ENCODE measurements at places on chromosomes 12 and 14.

DNA sequence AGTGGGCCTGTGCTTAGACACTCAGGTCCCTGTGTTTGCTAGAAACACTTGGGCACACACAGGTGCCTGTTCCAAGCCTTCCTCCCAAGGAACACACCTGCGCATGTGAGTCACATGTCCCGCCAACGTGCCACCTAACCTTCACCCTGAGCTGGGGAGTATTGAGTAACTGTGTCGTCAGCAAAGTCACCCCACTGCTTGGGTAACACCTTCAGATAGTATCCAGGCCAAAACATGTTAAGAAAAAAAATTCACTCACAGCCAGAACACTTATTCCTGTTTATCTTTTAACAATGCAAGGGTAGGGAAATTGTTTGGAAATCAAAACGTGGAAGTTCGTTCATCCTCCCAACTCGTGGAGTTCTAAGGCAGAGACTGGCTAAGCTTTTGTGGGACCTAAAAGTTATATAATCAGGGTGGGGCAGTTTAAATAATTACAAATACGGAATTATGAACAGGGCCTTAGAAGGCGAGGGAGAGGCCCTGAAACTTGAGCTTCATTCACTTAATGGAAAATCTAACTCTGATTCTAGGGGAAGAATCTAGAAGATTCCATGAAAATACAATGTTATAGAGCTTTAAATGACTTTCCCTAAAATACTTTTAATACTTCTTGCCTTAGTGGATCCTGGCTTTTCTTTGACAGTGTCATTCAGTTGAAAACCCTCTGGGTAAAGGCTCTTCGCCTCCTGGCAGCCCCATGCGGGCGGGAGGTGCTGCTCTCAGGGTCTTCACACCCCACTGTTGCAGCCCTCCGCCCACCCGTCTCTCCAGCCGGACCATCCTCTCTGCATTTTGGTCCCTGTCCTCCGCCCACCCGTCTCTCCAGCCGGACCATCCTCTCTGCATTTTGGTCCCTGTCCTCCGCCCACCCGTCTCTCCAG, 30.3 kb upstream of the ADIPOR2 start:
- peak; percentile 80 for DNase-seq

DNA sequence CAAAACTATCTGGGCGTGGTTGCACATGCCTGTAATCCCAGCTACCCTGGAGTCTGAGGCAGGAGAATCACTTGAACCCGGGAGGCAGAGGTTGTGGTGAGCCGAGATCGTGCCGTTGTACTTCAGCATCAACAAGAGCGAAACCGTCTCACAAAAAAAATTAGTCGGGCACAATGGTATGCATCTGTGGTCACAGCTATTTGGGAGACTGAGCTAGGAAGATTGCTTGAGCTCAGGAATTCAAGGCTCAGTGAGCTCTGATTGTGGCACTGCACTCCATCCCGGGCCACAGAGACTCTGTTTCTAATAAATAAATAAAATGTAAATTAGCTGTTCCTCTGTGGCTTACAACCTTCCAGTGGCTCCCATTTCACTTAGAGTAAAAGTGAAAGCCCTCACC, 28.0 kb downstream of the RCOR1 start:
- no peak for DNase-seq

DNA sequence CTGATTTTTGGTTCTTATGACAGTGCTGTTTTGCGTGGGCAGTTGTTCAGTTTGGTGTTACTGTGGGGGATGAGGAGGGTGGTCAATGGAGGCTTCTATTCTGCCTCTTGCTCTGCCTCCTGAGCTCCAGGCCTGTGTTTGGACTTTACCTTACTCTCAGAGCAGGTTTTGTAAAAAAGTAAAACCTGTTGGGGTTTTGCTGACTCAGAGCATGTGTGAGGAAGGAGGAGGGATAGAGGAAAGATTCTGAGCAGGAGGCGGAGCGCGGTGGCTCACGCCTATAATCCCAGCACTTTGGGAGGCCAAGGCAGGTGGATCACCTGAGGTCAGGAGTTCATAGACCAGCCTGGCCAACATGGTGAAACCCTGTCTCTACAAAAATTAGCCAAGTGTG, 6.7 kb downstream of the A2ML1 start:
- DNase-seq, result peak; percentile 20

GRCh38 chr14:23113431-23114119, 5.5 kb downstream of the CEBPE start:
- no peak for DNase-seq

DNA sequence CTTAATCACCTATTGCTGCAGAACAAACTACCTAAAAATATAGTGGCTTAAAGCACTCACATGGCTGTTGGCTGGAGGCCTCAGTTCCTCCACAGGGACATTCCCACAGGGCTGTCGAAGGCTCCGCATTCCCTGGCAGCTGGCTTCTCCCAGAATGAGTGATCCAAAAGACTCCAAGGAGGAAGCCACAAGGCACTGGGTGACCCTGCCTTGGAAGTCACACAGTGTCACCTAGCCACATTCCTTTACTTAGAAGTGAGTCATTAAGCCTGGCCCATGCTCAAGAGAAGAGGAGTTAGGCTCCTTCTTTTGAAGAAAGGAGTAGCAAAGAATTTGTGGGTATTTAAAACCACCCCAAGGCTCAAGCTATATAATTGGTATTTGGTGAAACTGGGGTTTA, 63.9 kb upstream of the MAP1LC3B2 start:
- peak; percentile 71 for DNase-seq

DNA sequence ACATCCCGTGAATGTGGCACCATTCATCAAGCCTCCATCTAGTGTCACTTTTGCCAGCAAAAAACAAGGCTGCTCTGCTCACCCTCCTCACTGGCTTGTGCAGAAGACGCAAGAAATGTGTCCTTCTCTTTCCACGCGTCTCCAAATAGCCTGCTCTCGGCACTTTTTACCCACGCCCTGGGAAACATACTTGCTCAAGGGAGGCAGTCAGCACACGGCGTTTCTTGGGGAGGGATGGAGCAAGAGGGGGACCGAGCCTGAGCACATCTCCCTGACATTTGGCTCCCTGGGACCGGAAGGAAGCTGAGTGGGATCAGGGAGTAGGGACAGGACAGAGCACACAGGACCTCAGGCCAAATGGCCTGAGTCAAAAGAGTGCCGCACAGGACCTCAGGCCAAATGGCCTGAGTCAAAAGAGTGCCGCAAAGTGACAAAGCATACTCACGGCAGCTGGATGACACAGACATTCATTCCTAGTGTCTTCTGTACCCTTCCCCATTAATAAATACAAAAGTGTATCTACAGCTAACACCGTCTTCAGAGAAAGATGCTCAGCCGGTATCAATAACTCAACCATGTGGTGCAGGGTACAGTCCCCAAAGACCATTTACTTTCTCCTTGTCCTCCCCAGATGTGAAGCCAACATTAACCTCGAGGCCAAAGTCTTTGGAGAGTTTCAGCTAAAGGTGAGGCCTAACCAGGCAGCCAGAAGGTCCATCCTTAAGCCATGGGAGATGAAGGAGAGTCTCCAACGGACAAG, 7.1 kb downstream of the BCL11B start:
- no peak for DNase-seq

- no peak for DNase-seq
Measured at GRCh38 chr12:1322821-1323220, 271.6 kb downstream of the FBXL14 start.

All from Calu3 (cell line).